ENCODE measurements at places on chromosomes 16 and 17. TPM values are rescaled to one million over a fixed set of nuclear protein-coding genes. Genes with fewer than 3 reads are reported as not detected.

AP2B1 gene
- total RNA-seq = 99.1 TPM

GRAPL gene
- 2.3 TPM for total RNA-seq

MYH8 gene
- not detected for total RNA-seq

P2RX5 gene
- 4.4 TPM for total RNA-seq

ZDHHC1 gene
- 49.2 TPM for total RNA-seq

CNTD1 gene
- total RNA-seq = 1.2 TPM

DYNC1LI2 gene
- 190 TPM for total RNA-seq

DNA sequence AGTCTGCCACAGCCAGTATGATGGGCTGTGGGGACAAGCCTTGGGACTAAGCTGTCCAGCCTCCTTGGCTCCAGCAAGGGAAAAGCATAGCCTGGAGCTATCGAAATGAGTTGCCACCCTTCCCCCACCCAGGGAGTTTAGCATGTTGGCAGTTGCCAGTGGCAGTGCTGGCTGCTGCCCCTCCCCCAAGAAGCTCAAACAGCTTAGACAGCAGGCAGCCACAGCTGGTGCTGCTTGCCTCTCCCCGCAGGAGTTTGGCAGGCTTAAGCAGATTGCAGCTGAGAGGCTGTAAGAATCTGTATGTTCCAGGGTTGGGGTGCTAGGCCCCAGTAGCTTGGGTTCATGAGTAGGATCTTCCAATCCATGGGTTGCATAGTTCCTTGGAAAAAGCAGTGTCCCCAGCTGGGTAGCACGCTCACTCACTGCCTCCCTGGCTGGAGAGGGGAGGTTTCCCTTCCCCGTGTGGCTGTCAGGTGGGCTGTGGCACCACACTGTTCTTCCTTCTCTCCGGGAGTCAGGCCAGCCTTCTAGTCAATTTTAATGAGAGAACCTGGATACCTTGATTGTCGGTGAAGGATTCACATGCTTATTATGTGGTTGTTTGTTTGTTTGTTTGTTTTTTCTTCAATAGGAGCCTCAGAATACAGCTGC, 506.1 kb downstream of the CDH11 start:
- H3K27ac ChIP-seq = no peak overlapping the region
- H3K4me3 ChIP-seq = no peak overlapping the region
- no peaks in the 10 kb centered on the region for H3K36me3 ChIP-seq
- H3K27me3 ChIP-seq = no peaks in the 10 kb centered on the region
- no peaks in the 10 kb centered on the region for H3K4me1 ChIP-seq

GRCh38 chr16:82156761-82157533, 13.1 kb downstream of the MPHOSPH6 start:
- no peak overlapping the region for H3K27ac ChIP-seq
- no peak for DNase-seq
- peaks cover 8% of the 10 kb centered on the region for H3K4me1 ChIP-seq

- no peak for DNase-seq
- H3K36me3 ChIP-seq = no peaks in the 10 kb centered on the region
Observed at GRCh38 chr16:7398536-7398935, 65.9 kb downstream of the RBFOX1 start.

GRCh38 chr16:84471316-84471715, 33.1 kb downstream of the MEAK7 start:
- DNase-seq = no peak
- no peaks in the 10 kb centered on the region for H3K4me1 ChIP-seq
- no peak overlapping the region for H3K4me3 ChIP-seq
- H3K27ac ChIP-seq = no peak overlapping the region
- H3K36me3 ChIP-seq = no peaks in the 10 kb centered on the region

- no peak overlapping the region for H3K27ac ChIP-seq
- DNase-seq = no peak
- H3K27me3 ChIP-seq = no peaks in the 10 kb centered on the region
- no peak overlapping the region for H3K4me3 ChIP-seq
- no peaks in the 10 kb centered on the region for H3K36me3 ChIP-seq
Observed at GRCh38 chr16:72371307-72372086, 199.5 kb upstream of the PMFBP1 start.

All from upper lobe of left lung (tissue), 6 donors.